ENCODE measurements at places on chromosomes 1 and 21.

DNA sequence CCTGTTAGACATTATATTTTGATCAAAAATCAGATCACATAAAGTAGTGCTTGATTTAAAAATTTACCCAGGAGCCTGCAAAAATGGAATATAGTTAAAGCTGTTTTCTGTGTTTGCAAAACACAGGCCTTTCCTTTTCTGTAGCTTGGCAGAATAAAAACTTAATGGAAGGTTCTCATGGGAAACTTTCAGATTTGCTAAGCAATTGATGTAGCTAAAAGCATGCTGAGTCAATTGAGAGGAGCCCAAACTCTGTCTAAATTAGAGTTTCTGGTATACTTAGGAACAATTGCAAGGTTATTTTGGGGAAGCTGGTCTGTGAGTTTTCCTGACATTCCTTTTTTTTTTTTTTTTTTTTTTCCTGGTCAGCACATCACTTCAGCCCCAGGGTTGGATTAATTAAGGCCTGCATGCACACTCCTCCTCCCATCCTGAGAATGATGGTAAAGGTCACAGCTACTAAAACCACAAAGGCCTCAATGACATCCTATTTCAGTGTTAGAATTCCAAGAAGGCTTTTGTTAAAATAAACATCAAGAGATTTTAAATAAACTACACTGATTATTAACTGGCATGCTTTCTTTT lies 608.7 kb downstream of the PLPP3 start:
- no peak for DNase-seq

DNA sequence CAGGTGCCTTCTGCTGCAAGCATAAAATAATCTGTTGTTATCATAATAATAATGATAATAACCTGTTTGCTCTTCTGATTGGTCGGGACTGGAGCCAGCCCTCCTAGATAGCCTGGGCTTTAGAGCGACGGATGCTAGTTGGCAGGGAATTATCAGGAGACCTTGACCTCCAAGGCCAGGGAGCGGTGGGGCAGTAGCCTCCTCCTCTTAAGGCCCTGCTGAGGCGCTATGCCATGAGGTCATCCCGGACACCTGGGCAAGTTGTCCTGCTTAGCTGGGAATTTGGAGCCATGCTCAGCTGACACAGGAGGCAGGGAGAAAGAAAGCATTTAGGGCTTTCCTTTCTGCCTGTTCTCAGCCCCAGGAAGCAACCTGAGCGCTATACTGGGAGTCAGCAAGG lies 15.6 kb downstream of the C1orf115 start:
- DNase-seq = no peak

GRCh38 chr1:64847666-64848065 lies 102.8 kb downstream of the RAVER2 start:
- no peak for DNase-seq

DNA sequence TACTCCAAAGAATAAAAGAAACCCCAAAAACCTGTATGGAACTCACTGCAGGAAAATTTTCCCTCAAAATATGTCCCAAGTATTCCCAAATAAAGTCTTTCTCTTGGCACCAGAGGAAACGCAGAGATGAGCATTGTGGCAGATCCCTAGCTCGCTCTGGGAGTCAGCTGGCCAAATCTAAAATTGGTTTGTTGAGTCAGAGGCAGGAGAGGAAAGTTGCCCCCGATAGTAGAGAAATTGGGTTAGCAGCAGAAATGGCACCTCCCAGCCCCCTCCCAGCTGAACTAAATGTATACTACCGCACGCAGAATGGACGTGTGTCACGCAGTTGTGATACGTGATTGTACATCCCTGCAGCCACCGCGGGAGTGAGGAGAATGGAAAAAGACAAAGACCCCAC lies 39.9 kb upstream of the TARBP1 start:
- DNase-seq = no peak

DNA sequence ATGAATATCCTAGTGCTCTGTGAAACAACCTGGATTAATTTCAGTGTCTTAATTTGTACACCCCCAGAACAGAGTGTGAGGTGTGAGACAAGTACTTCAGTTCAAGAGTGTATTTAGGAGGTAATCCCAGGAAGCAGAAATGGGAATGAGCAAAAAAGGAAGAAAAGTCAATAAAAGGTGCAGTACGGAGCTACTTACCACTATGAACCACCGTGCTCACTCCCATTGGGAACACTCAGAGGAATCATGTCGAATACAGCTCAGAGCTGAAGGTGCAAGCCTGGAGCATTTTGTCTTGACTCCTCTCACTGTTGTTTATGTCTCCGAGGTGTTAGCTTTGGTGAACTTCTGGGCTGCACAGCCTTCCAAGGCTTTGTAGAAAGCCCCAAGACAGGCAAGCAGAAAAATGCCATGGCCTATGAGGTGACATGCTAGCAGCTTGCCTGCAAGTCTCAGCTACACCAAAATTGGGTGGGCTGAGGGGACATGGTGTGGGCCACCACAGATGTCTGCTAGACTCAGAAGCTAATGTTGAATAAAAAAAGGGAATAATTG lies 7.4 kb upstream of the SVBP start:
- DNase-seq = no peak

DNA sequence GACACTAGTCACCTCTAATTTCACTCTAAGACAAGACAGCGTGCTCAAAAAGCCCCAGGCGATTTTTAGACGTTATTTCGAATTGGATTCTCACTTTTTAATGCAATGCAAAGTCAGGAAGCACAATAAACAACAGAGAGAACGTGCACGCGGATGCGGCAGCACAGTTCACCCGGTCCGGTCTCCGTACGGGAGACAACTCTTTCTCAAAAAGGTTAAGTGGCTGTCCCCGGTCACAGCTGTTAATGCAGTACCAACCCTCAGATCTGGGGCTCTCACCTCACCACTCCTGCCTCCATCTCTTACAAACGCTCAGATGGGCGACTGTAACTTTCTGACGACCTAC lies 1.2 kb downstream of the HP1BP3 start:
- no peak for DNase-seq

GRCh38 chr1:62800825-62801306 lies 16.9 kb downstream of the ATG4C start:
- DNase-seq = no peak
